ENCODE measurements at places on chromosomes 12 and 14.
A peak's percentile ranks its signal among the peaks of the same experiment; 100 is the strongest.

DNA sequence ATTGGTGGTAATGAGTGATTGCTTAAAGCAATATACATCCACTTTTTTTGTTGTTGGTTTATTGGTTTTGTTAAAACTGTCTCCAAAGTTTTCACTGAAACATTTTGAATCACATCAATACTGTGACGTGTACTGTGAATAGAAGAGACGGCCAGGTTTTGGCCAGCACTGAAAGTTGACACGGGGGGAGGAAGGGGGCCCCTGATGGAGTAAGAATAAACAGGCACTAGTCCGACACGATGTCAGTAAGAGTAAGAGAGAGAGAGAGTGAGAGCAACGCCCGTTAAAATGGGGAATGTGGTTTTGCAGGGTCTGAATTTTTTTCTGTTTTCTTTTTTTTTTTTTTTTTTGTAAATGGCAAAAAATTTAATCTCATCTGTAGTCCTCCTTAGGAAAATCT is 14.7 kb downstream of the PEBP1 start:
- DNase-seq = no peak

DNA sequence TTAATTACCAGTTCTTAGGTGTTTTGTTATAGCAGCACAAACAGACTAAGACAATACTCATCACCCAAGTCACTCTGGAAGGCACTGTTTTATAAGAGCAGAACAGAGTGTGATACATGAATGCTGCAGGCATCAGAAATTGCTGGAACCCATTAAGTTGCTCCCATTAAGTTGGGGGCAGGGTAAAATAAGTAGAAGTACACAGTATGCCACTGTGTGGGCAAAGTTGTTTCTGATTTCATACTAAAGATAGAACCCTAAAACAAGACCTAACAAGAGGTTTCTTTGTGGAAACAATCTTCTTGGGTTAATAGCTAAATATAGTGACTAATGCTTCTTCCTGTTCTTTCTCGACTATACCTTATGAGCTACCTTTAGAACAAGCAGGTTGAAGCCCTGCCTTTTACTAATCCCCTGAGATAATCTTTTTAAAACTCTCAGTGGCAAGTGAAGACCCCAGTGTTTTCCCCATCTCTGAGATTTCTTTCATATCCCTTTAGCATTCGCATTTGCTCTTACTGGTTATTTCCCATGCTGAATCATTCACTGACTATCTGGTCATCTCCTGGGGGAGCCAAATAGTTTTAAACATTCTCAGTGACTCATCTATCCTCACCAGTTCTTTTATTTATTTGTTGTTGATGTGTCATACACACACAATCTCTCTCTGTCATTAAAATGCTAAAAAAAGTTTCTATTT is 52.3 kb downstream of the SOCS2 start:
- DNase-seq = peak; percentile 83

DNA sequence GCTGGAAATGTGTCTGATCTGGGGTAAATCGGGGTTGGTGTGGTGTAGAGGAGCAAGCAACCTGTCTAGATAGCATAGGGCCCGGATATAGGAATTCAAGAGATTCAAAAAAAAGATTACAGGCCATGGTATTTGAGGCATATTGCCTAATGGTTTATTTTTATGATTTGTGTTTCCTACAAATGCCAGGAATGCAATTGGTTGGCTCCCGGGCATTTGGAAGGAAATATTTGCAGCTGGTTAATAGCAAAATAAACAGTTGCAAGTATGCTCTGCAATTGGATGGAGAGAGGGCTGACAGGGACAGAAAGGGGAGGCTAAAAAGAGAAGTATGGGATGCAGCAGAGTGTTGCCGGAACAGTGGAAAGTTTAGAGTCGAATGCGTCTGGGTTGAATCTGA is 315.6 kb upstream of the ATP2B1 start:
- DNase-seq = peak; percentile 55

GRCh38 chr12:131074221-131075083 is 120.7 kb downstream of the ADGRD1 start:
- DNase-seq = no peak

DNA sequence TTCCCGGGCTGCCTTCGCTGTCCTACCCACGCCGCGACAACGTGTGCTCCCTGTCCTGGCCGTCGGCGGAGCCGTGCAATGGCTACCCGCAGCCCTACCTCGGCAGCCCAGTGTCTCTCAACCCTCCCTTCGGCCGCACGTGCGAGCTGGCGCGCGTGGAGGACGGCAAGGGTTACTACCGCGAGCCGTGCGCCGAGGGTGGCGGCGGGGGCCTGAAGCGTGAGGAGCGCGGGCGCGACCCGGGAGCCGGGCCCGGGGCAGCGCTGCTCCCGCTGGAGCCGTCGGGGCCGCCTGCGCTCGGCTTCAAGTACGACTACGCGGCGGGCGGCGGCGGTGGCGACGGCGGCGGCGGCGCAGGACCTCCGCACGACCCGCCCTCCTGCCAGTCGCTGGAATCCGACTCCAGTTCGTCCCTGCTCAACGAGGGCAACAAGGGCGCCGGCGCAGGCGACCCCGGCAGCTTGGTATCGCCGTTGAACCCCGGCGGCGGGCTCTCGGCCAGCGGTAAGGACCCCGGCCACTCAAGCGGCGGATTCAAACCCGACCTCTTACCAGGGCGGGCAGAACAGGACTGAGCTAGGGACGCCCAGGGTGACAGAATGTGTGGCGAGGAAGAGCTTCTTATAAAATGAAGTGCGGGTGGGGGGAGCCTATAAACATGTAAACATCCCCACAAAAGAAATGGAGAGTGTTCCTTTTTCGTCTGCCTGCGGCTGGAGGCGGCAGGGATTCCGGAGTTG is 503 bp downstream of the HOXC12 start:
- no peak for DNase-seq

GRCh38 chr12:130916241-130916911 is 37.3 kb upstream of the ADGRD1 start:
- DNase-seq = peak; percentile 23

- DNase-seq = no peak
Observed at GRCh38 chr12:93146263-93146939, 217.3 kb upstream of the EEA1 start.

DNA sequence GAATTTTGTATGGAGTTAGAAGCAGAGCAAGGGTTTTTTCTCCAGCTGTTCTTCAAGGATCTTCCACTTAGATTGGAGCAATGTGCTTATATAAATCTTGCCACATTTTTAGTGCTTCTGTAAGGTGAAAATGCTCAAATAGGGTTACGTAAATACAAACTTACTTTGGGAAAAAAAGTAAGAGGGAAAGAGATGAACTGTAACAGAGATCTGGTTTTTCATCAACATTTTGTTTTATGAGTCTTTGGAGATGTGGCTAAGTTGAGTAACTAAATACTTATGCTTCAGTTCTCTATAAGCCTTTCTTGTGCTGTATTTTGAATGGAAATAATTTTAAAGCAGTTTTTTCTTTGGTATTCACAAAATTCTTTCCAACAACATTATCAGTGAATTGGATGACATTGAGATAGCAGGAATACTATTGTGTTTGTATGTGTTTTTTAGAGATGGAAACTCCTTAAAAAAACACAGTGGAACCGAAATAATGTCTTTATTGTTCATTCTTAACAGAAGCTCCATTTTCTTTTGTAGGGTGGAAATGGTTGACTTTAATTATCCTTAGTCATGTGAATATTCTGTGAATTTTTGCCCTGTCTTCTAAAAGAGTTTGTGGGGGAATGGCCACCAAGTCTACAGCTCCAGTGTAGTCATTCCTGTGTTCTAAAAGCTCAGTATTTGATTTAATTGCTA is 45.7 kb downstream of the NPAS3 start:
- no peak for DNase-seq

Data from hepatic stellate cell (primary cell).